Stimulated activated CD4-positive, alpha-beta T cell treated with anti-CD3 and anti-CD28 coated beads, Interleukin-4, amount 100 ng/mL, for 48 hours (primary cell): ENCODE measurements at places on chromosomes 7 and 10.

DNA sequence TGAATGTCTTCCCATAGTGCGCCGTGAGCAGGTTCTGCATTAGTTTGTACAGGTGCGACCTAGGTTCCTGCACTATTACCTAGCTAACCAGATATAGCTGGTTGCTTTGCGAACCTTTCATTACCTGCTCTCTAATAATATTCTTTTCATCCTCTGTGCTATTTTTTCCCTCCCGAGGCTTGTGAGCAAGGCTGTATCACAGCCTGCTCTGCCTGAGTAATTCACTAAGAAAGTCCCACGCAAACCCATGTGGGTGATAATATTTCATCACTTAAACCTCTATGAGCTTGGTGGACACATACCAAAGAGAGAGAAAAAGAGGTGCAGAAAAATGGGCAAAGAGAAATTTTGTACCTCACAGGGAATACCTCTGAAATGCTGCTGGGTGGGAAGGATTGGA is 8.4 kb downstream of the INHBA start:
- DNase-seq: no peak

DNA sequence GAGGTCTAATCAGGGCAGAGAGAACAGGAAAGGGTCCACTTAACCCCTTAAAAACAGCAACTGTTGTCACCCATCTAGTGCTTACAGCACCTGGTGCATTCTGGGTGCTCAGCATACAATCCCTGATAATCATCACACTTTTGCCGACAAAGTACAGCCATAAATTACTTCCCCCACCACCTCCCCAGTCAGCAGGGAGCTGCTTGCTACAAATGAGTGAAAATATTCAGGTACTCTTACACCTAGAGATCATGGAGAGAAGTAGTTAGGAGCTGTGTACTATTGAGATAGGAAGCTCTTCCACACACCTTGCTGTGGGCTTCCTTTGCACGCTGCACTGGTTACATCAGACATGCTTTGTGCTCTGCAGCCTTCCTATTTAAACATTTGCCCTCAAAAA is 723.5 kb upstream of the GALNT17 start:
- no peak for DNase-seq

DNA sequence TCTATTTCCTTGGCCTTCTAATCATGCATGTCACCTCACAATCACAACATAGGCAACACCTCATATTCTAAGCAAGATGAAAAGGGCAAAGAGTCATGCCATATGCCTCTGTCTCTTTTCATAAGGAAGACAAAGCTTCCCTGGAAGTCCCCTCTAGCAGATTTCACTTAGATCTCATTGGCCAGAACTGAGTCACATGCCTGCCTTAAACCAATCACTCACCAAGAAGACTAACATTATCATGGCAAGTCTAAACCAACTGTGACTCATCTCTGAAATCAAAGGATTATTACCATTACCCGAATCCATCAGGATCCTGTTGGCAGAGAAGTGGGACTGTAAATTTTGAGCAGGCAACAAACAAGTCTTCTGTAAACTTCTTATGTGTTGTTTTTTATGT is 27.8 kb downstream of the CAV1 start:
- no peak for DNase-seq

DNA sequence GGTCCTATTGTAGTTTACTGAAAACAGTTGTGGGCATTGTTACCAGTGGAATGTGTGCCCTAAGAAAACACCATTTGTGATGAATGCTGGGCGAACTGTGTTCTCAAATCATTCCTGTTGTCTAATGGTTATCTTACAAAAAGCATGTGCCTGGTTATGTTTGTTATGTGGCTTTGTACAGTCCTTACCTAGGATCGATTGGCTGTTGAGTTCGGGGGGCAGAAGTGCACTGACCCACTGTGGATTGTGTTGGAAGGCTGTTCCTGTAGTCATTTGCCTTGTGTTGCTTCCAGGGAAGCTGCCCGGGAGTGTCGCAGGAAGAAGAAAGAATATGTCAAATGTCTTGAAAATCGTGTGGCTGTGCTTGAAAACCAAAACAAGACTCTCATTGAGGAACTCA is 84.3 kb downstream of the CREM start:
- no peak for DNase-seq

DNA sequence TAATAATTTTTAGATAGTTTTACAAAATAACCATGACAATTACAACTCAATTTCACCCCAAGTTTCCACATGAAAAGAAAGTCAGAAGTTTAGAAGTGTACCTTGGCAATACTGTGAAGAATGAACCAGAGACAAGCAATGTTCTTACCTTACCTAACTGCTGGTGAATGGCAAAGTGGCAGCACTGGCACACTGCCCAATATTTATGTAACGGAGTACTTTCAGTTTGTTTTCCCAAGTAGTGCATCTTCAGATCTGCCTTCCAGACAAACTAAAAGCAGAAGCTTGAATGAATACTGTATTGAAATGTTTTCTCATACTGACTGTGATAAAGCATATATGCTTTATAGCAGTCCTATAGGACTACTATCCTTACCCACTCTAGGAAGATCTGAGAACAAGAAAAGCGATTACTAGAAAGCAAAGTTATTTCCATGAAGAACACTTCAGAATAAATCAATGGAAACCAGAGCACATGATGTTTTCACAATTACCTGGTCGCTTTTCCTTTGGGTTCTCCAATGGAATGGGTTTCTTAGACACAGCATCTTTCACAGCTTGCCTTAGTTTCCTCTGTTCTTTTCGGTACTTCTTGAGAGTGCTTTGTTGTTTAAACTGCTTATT is 1.5 kb downstream of the NOC3L start:
- DNase-seq: no peak
